ENCODE measurements at places on chromosomes 12 and 14. TPM values are rescaled to one million over a fixed set of nuclear protein-coding genes. Genes with fewer than 3 reads are reported as not detected.
A peak's percentile ranks its signal among the peaks of the same experiment; 100 is the strongest.

Gene CD69
- 40.3 TPM for total RNA-seq

- H3K4me1 ChIP-seq = peaks cover 8% of the 10 kb centered on the region
- H3K4me3 ChIP-seq = peak overlapping the region; percentile 12
- H3K27me3 ChIP-seq = no peaks in the 10 kb centered on the region
- H3K27ac ChIP-seq = no peak overlapping the region
- peaks cover 9% of the 10 kb centered on the region for H3K36me3 ChIP-seq
- DNase-seq = no peak
These were observed 7.5 kb downstream of the RESF1 start for GRCh38 chr12:31966558-31967205.

DNA sequence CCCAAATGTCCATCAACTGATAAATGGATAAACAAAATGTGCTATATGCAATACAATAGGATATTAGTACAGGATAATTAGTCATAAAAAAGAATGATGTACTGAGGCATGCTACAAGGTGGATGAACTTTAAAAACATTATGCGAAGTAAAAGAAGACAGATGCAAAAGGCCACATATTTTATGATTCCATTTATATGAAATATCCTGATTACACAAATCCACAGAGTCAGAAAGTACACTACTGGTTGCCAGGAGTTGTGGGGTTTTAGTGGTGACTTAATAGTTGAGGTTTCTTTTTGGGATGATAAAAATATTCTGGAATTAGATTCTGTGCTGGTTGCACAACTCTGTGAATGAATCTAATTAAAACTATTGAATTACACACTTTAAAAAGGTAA is 12.6 kb downstream of the TRIM9 start:
- no peak for DNase-seq
- H3K4me1 ChIP-seq = no peaks in the 10 kb centered on the region
- no peaks in the 10 kb centered on the region for H3K36me3 ChIP-seq
- no peak overlapping the region for H3K27ac ChIP-seq

DNA sequence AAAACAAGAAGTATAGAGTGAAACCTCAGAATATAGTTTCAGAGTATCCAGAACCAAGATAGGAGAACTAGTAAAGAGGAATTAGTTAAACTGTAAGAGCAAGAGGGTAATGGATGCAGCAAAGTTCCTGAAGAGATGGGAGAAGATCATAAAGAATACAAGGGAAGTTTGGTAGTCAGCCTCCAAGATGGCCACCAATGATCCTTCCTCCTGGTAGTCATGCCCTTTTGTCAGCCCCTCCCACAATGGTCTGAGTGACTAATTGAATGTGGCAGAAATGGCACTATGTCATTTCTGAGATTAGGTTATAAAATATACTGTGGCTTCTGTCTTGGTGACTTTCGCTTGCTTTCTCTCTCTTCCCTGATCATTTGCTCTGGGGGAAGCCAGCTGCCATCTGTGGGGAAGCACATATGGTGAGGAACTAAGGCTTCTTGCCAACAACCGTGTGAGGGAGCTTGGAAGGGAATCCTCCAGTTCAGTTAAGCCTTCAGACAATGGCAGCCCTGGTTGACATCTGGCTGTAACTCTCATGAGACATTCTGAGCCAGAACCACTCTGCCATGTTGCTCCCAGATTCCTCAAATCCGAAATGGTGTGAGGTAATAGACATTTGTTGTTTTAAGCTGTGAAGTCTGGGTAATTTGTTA is 55.3 kb upstream of the AMN1 start:
- no peaks in the 10 kb centered on the region for H3K4me1 ChIP-seq
- no peak overlapping the region for H3K4me3 ChIP-seq
- H3K36me3 ChIP-seq = no peaks in the 10 kb centered on the region
- no peak overlapping the region for H3K27ac ChIP-seq
- DNase-seq = no peak

Gene KRT6A
- 0.68 TPM for total RNA-seq

Gene FAM90A1
- total RNA-seq = not detected

DNA sequence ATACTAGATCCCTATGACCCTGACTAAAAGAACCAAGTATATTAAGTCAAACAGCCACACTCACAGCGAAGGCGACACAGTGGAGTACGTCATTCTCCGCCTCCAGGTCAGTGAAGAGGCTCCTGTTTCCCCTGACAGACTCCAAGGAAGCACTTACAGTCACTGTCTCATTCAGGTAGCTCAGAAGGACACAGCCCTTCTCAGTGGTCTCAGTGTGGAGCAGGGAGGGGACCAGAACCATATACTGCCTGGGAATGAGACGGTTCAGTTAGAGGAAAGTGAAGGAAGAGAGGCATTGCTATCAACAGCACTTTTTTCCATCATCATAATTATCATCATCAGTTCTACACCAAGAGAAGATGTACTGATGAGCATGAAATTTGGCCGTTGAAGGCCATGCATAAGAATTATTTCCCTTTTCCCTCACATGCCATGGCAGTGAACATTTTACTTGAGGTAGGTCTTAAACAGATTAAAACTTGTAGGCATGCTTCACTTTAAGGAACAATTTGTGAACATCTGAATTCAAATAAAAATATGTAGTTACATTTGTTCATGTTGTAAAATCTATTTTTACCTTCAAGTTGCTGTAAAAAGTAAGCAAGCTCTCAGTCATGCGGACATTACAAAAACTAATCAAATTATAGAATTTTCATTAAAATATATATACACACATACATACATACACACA is 2.3 kb downstream of the A2M start:
- H3K27me3 ChIP-seq = no peaks in the 10 kb centered on the region
- H3K36me3 ChIP-seq = peaks cover 25% of the 10 kb centered on the region
- H3K4me3 ChIP-seq = peak overlapping the region; percentile 66
- peaks cover 43% of the 10 kb centered on the region for H3K4me1 ChIP-seq
- DNase-seq = no peak

- no peak overlapping the region for H3K4me3 ChIP-seq
- no peaks in the 10 kb centered on the region for H3K27me3 ChIP-seq
- H3K4me1 ChIP-seq = no peaks in the 10 kb centered on the region
- peaks cover 3% of the 10 kb centered on the region for H3K36me3 ChIP-seq
- DNase-seq = no peak
These were observed 24.7 kb downstream of the INSM2 start for GRCh38 chr14:35558680-35559079.

Gene VSIG10
- total RNA-seq = 21.9 TPM

DNA sequence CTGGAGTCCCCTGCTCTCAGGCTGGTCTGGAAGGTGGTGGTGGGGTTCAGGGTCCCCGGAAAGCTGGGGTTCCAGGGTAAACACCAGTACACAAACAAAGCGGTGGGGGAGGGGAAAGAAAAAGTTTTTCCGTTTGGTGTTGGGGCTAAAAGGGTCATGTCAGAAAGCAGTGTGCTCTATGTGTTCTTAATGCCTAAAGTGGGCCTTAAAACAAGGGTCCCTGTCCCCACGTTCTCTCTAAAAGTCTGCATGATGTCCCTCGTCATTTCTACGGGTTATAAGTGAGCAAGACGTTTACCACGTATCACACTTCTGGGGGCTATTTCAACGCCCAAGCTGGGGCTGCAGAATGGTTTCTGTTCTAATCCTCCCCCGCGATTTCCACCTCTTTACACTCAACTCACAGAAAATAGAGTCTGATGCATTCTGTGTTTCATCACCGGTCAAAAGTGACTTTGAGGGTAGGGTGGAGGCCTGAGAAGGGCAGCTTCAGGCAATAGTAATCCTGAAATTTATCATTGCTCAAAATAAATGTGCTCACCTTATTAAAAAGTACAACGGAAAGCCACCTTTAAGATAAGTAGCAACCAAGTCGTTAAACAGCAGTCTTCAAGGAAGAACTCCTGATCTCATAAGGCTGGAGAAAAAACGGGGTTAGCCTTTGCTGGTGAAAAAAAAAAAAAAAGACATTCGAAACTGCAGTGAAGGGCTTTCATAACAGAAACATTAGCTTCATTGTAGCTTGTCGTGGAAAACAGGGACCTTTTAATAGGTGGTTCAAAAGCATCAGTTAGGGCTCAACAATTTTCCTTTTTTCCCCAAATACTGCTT is 63.9 kb upstream of the PTGR2 start:
- H3K36me3 ChIP-seq = no peaks in the 10 kb centered on the region
- no peaks in the 10 kb centered on the region for H3K27me3 ChIP-seq
- DNase-seq = no peak
- H3K4me1 ChIP-seq = peaks cover 55% of the 10 kb centered on the region
- peak overlapping the region; percentile 89 for H3K4me3 ChIP-seq

GRCh38 chr14:72974661-72975060 is 48.4 kb downstream of the DCAF4 start:
- DNase-seq = no peak
- H3K27me3 ChIP-seq = no peaks in the 10 kb centered on the region
- no peaks in the 10 kb centered on the region for H3K4me1 ChIP-seq
- H3K27ac ChIP-seq = no peak overlapping the region
- H3K36me3 ChIP-seq = peaks cover 63% of the 10 kb centered on the region
- no peak overlapping the region for H3K4me3 ChIP-seq

Gene LTB4R
- total RNA-seq = 8.9 TPM

DNA sequence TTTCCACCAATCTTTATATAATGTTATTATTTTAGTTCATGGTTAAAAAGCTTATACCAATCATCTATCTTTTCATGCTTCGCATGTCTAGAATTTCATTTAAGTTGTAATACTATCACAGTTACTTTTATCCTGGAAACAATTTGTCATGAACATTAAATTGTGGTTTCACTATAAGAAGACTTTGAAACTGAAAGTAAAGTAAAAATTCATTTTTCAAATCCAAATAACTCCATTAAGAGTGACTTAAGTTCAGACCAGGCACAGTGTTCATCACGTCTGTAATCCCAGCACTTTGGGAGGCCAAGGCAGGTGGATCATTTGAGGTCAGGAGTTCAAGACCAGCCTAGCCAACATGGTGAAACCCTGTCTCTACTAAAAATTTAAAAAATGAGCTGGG is 12.4 kb downstream of the ESR2 start:
- H3K27me3 ChIP-seq = no peaks in the 10 kb centered on the region
- H3K4me1 ChIP-seq = no peaks in the 10 kb centered on the region
- no peak overlapping the region for H3K4me3 ChIP-seq
- DNase-seq = no peak

DNA sequence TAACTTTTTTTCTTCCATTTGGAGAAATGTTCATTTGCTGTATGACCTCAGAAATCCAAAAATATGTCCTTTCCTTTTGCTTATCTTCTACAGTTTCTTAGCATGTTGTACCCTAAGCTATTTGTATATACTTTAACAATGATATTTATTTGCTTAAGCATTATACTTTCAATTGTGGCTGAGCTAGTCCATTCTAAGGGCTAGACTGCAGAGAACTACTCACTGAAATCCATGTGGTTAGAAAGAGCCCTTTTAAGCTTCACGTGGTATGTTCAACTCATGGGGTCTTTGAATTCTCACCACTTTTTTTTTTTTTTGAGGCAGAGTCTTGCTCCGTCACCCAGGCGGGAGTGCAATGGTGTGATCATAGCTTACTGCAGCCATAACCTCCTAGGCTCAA is 122.5 kb downstream of the HMGA2 start:
- no peak for DNase-seq
- no peak overlapping the region for H3K27ac ChIP-seq
- H3K4me1 ChIP-seq = peaks cover 5% of the 10 kb centered on the region
- no peaks in the 10 kb centered on the region for H3K27me3 ChIP-seq

Gene STX2
- 27.3 TPM for total RNA-seq

Gene KLRC2
- total RNA-seq = not detected

Gene PSMA6
- total RNA-seq = 56.5 TPM

Gene NAA30
- 13.6 TPM for total RNA-seq

DNA sequence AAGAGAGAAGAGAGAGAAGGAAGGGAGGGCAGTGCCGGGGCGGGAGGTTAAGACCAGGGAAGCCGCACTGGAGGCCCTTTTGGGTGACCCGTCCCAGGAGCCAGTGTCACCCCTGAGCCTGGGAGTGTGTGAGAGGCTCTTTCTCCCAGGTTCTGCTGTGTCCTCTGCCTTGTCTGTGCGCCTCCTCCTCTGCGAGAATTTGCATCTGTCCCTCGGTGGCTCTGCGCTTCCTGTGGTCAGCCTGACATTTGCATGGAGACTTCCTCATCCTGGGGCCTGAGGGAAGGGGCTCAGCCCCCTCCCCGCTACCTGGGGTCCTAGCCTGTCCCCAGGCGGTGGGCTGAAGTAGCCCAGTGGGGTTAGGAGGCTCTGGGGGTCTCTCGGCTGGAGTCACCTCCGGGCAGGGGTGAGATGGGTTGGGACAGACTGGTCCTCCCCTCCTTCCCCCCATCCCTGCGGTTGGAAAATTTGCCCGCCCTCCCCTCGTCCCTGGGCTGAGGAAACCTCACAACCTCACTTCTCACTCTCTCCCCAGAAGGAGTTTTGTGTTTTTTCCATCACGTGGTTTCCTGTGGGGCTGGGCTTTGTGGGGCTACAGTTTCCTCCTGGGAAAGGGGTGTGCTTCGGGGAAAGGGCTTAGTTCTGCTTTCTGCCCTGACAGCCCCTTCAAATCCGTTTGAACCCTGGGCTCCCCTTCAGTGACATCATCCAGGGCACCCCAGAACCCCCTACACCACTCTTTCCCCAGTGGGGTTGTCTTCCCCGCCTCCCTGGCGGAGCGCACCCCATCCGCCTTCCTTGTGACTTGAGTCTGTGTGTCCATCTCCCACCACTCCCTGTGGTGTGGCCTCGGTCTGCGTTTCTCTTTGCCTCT is 2.5 kb downstream of the PTPN6 start:
- no peaks in the 10 kb centered on the region for H3K36me3 ChIP-seq
- peak overlapping the region; percentile 66 for H3K4me3 ChIP-seq
- no peaks in the 10 kb centered on the region for H3K27me3 ChIP-seq
- H3K4me1 ChIP-seq = peaks cover 5% of the 10 kb centered on the region

DNA sequence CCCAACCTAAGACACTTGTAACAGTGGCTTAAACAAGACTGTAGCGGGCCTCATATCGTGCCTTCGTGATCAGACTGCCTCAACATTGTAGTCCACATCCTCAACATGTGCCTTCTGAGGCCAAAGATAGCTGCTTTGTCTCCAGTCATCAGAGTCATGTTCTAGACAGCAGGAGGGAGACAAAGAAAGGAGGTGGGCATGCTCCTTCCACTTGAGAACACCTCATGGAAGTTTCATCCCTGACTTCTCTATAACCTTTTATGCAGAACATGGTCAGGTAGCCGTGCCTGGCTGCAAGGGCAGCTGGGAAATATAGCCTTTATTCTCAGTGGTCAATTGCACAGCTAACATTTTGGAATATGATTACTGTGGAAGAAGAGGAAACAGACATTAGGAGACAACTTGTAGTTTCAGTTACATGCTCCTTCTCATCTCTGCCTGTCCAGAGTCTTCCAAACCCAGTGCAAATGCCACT is 25.3 kb upstream of the DHRS2 start:
- H3K4me1 ChIP-seq = no peaks in the 10 kb centered on the region
- H3K36me3 ChIP-seq = no peaks in the 10 kb centered on the region
- no peak overlapping the region for H3K27ac ChIP-seq
- H3K27me3 ChIP-seq = no peaks in the 10 kb centered on the region

DNA sequence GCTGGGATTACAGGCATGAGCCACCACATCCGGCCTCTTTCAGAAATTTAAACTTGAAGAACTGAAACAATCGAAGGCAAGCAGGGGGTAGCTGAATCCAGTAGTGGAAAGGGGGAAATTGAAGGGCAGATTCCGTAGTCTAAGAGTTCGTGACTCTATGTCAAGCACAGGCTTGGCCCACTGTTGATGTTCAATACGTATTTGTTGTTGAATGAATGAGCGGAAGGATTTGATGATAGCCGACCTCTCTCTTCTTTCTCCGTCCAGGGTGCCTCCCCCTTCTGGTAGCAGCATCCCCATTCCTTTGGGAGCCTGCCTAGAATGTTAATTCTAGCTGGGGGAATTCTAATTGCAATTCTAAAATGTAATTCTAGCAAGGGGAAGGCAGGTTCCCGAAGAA is 59.8 kb upstream of the MED13L start:
- H3K36me3 ChIP-seq = no peaks in the 10 kb centered on the region
- no peak overlapping the region for H3K4me3 ChIP-seq
- no peaks in the 10 kb centered on the region for H3K27me3 ChIP-seq
- no peak overlapping the region for H3K27ac ChIP-seq
- DNase-seq = no peak
- H3K4me1 ChIP-seq = no peaks in the 10 kb centered on the region

Gene ACOT6
- total RNA-seq = not detected

Gene CCDC177
- not detected for total RNA-seq

All from thoracic aorta (tissue), 2 donors.